Hematopoietic multipotent progenitor cell treated with erythropoietin and hydrocortisone succinate and interleukin-3 and kit ligand, for 6 days (in vitro differentiated cells): ENCODE measurements at places on chromosomes 3 and 15.
A peak's percentile ranks its signal among the peaks of the same experiment; 100 is the strongest.

- peak; percentile 49 for DNase-seq
These were observed 38.2 kb downstream of the VPS13C start for GRCh38 chr15:62021991-62022600.

GRCh38 chr3:168884353-168884903, 779.1 kb downstream of the MECOM start:
- DNase-seq: peak; percentile 11

DNA sequence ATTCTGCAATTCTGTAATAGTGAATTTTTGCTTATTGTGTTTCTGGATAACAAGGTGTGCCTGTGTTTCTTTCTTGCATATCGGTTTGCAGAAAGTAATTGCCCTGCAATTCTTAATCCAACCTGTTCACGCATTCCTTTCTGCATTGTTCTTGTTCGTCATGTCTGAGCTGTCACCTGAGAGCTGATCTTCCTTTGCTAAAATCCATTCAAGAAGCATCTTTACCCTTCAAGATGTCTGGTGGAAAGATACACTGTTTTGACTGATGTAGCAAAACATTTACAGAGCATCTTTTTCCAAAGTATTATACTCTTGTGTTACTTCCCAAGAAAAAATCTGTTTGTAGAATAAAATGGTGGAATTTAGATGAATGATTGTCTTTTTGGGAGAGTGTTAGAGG, 159.0 kb upstream of the WNT5A start:
- DNase-seq: no peak

- DNase-seq: peak; percentile 76
These were observed 16.1 kb downstream of the TNIK start for GRCh38 chr3:171444001-171444690.

DNA sequence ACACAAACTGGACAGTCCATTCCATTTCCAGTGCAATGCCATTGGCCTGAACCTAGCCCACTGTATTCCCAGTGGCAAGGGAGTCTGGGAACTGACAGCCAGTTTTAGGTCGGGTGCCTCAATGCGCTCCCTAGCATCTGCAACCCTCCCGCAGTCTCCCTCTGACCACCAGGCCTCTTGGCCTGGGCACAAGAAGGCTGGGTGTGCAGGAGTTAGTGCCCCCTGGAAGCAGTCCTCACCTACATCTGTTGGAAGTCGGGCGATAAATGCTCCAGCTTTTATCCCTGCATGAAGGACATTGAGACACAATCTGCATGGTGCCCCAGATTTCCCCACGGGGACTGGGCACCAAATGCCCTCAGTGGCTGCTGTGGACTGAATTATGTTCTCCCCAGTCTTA, 12.7 kb downstream of the C3orf22 start:
- no peak for DNase-seq

DNA sequence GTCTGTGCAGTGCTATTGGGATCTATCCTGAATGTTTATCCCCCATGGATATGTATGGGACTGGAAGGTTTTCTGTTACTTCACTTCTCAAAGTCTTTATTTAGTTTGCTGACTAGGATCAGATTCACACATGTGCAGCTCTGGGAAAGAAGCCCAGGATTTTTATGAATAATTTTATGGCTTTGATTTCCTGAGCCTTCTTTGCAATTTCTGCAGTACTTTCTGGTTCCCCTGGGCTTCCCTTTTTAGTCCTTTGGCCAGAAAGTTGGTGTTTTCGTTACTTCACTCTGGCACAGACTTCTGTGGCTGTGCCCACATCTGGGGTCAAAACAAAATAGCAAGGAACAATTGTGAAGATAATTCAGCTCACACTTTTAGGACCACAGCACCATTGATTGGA, 721.0 kb downstream of the OTOL1 start:
- no peak for DNase-seq

DNA sequence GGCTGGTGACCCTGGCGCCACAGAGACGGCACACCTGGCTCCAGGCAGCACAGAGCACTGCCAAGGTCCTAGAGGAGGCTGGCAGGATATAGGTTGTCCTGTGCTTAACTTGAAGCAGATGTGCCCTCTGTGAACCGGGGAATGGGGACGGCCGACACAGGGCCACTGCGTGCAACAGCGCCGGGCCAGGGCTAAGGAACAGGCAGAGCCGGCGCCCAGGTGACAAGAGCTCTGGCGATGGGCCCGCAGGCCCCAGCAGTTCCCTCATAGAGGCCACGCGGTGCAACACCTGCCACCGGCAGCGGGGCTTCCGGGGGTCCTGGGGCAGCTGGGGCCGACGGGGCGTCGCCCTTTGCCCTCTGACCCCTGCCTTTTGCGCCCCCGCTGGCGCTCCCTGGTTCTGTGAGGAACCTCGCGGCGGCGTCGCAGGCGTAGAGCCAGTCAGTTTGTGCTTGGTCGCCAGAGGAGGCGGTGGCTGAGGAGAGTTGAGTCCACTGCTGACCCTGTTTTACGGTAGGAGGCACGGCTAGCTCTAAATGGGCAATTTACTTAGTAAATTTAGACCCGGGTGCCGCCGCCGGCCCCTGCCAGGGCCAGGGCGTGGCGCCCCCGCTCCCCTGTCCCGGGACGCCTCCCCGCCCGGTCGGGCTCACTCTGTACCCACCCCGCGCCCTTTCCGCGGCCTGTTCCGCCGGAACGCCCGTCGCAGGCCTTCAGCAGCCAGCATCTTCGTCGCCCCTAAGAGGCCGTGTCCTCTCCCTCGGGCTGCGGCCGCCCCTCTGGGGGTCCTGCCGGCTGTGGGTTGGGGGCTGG, at the start of gene NPAP1:
Gene NPAP1, plus strand, starts transcription at position 444 of the 813 bp plus-strand sequence. Its CDS starts 93 bp downstream, at position 537.
- DNase-seq: no peak

DNA sequence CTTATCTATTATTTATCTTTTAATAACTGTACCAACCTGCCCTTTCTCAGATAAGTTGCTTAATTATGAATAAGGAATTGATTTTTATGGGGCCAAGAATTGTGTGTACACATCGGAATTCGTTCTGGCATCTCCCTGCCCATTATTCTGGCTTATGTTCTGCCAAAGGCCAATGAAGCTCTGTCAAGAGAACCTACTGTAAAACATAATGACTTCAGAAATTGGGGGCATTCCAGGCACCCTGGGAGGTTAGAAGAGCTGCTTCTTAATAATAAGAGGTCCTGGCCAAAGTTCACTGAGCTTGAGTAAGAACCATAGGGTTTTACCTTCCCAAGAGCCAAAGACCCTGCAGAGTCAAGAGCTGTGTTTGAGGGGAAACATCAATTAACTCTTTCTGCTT, 261.7 kb downstream of the SLC9A9 start:
- no peak for DNase-seq

- DNase-seq: peak; percentile 13
These were observed 118.2 kb upstream of the GOLIM4 start for GRCh38 chr3:168213920-168214319.

DNA sequence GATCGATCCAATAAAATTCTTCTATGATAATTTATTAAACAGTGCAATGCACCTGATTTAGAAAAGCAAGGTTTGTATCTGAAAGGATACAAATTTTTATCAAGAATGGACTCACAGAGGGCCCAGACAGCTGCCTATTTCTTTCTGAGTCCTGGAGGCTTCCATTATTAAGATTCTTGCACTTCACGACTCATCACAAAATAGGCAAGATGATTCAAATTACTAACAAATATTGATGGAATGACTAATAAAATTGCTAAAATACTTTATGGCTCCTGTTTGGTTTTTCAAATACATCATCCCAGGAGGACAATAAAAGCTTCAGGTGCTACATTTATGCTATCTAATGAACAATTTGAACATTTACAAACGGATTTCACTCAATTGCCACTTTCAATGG, 483.0 kb upstream of the AGTR1 start:
- DNase-seq: no peak

- peak; percentile 66 for DNase-seq
These were observed 326.6 kb downstream of the ARPP21 start for GRCh38 chr3:35965908-35966307.

GRCh38 chr3:28280781-28281180, 39.4 kb downstream of the CMC1 start:
- DNase-seq: no peak

GRCh38 chr3:60952055-60952454, 299.2 kb downstream of the FHIT start:
- DNase-seq: peak; percentile 54

GRCh38 chr3:8651418-8652323, 7.1 kb upstream of the SSUH2 start:
- DNase-seq: no peak

GRCh38 chr15:78069052-78069414, 8.5 kb downstream of the TBC1D2B start:
- no peak for DNase-seq

- peak; percentile 92 for DNase-seq
These were observed 2.1 kb downstream of the IDH2 start for GRCh38 chr15:90099868-90100831.

GRCh38 chr15:77085297-77085696, 14.4 kb upstream of the TSPAN3 start:
- no peak for DNase-seq

DNA sequence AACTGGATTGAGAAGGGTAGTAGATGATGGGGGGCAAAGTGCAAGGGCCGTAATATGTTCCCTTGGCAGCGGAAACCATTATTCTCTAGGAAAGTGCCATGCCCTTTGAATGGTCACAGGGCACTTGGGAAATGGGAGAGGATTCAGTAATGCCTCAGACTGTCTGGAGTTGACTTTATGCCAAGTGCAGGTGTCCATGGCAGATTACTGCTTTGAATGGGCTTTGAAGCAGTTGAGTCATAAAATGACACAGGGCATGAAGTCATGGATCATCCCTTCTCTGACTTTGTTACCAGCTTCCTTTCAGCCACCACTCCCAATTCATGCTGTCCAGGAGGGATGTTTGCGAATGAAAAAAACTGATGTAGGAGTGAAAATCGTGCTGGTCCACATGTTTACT, 20.1 kb downstream of the AADACL2 start:
- DNase-seq: no peak

DNA sequence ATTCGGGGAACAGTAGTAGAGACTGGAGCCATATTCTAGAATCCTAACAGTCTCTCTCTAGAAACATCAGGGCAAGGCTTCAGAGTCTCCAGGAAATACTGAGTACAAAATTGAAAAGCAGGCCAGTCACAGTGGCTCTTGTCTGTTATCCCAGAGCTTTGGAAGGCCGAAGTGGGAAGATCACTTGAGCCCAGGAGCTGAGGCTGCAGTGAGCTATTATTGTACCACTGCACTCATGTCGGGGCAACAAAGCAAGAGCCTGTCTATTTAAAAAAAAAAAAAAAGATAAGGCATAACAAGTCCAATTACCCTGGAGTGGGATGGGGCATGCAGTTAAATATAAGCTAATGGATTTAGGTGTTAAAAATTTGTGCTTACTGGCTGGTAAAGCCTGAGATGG, 79.0 kb downstream of the SEMA6D start:
- no peak for DNase-seq

GRCh38 chr15:74869726-74870407, 3.3 kb downstream of the SCAMP2 start:
- DNase-seq: peak; percentile 93

DNA sequence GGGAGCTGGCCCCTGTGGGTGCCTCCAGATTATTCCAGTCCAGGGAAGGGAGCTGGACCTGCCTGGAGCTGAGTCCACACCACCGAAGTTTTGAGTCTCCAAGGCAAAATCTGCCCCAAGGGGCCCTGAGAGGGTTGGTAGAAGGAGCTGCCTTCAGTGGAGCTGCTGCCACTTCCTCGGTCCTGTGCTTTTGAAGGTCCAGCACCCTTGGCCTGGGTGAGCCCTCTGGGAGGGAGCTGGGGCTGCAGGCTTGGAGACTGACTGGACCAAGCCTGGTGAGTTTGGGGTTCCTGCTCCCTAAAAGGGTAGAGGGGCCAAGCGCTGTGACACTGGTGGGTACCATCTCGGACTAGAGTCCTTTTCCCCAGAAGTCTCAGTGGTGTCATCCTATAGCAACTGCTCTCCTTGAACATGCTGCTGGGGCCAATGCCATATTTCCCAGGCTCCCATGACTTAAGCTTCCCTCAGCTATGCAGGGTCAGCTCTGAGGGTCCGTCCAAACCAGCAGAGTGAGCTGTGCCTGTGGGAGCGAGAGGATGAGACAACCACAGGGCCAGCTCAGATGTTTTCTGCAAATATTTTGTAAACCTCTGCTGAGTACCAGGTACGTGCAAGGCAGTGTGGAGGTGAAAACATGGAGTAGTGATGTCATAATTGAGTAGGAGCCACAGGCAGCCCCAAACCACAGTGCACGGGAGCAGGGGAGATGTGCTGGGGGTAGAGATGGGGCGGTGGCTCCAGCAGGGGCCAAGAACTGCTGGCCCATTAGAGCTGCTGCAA, 96.0 kb downstream of the ABHD5 start:
- DNase-seq: no peak

DNA sequence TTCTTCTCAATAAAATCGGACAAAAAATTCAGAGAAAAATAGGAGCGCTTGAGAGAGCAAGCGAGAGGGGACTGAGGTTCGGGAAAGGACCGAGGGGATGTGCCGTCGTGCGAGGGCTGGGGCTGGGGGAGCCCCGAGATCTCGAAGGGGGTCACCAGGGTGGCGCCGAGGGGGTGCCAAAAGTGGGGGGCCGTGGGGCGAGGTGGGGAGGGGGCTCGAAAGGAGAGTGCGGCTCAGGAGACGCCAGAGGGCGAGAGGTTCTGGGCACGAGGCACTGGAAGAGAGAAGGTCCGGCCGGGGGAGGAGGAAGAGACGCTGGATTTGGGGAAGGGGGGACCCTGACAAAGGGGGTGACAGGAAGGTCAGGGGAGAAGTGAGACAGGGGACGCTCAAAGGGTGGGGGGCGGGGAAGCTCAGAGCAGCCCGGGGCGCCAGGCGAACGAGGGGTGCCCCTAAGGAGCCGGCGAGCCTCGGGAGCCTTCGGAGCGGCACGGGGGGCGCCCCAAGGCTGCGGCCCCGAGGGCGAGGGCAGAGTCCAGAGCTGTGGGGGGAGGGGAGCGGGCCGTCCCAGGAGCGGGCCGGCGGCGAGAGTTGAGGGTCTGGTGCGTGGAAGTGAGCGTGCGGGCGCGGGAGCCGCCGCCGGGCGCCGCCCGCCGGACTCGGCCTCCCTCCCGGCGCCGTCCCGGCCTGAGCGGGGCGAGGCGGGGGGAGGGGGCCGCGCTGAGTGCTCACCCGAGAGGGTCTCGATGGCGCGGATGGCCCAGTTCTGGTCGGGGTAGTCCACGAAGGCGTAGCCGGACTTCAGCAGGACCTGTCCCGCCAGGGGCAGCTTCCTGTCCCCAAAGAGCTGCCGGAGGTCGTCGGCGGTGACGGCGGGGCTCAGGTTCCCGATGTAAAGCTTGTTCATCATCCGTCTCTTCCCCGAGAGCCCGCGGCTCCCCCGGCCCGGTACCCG, 514 bp downstream of the IGF2BP2 start:
- peak; percentile 53 for DNase-seq

DNA sequence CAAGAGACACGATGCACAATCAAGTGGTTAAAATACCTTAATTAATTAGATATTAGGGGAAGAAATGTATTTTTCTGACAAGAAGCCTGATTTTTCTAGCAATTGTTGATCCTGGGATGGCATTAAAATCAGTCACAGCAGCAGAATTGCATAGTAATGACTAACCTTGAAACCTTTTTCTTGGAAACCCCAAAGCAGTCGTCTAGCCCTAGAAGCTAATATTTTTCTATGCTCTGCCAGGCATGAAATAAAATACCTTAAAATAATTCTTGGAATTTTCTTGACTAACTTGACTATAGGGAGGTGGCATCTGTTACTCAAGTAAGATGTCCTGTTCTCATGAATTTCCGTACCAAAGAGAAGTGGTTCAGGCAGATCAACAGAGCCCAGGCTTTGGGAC, 204.1 kb downstream of the THRB start:
- DNase-seq: no peak

GRCh38 chr3:4561661-4562060, 68.5 kb downstream of the ITPR1 start:
- no peak for DNase-seq

GRCh38 chr3:146177519-146177918, 16.5 kb upstream of the PLOD2 start:
- no peak for DNase-seq

- DNase-seq: no peak
These were observed 2.4 kb downstream of the DRD3 start for GRCh38 chr3:114176487-114176886.
